Cortex of kidney (tissue), 1 donor: ENCODE measurements at places on chromosomes 7 and 10.

DNA sequence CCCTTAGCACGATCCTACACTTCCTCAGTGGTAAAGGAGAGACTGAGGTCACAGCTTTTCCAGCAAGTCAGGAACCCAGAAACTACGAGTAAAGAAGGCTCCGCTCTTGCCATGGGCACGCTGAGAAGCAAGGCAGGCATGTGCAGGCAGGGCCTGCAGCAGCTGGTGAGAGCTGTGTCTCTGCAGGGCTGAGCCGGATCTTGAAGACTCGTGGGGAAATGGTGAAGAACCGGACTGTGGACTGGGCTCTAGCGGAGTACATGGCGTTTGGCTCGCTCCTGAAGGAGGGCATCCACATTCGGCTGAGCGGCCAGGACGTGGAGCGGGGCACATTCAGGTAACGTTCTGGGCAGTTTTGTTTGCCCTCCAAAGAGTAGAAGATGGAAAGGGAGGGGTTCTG, 51.9 kb upstream of the ZMIZ2 start:
- DNase-seq: no peak

- DNase-seq: no peak
Observed at GRCh38 chr10:19531324-19531723, 284.9 kb upstream of the PLXDC2 start.

- no peak for DNase-seq
Observed at GRCh38 chr7:41459623-41460261, 243.1 kb downstream of the INHBA start.

DNA sequence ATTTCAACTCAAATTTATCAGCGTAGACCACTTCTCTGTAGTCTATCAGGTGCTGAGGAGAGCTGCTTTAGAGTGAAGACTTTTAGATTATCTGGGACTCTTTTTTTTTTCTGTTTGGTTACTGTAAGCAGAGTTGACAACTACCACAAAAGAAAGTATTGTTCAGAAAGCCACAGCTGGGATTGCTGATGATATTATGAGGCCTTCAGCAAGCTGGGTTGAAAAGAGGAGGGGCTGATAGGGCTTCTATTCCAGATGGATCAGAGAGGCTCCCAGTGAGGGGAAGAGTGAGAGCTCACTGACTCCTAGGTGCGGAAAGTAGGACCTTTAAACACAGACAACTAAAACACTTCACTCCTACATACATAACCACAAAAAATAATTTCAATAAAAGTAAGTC, 188.5 kb upstream of the FERD3L start:
- DNase-seq: no peak

GRCh38 chr10:60209874-60210570, 179.7 kb downstream of the ANK3 start:
- DNase-seq: no peak

DNA sequence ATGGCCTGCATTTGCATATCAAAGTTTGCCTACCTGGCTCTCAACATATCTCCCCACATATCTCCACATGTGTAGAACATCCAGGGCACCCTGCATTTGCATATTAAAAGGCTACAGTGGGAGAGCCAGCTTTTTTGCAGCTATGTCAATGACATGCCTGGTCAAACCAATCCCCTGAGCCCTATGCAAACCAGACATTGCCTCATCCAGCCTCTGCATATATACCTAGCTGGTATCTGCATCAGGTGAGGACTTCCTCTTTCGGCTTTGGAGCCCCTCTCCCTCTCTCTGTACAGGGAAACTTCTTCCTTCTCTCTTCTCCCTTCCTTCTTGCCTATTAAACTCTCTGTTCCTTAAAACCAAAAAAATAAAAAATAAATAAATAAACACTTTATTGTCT, 142.7 kb upstream of the STEAP4 start:
- no peak for DNase-seq

- no peak for DNase-seq
Observed at GRCh38 chr10:79285315-79286197, 61.7 kb upstream of the PPIF start.

DNA sequence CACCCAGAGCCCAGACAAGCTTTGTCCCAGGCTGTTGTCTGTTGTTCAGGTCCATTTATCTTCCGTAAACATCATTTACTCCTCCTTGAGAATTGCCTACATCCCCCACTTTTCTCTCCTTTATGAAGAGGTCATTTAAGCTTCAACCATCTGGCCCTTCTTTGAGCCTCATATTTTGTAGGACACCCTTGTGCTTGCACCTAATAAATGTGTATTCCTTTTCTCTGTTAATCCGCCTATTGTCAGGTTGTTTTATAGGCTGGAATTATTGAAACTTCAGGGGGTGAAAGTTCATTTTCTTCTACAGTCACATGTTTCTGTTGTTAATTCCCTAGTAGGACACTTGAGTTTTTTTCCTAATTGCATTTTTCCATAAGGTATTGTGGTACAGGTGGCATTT, 19.6 kb upstream of the CTTNBP2 start:
- no peak for DNase-seq

- DNase-seq: no peak
Observed at GRCh38 chr7:12217311-12217710, 6.2 kb downstream of the TMEM106B start.

DNA sequence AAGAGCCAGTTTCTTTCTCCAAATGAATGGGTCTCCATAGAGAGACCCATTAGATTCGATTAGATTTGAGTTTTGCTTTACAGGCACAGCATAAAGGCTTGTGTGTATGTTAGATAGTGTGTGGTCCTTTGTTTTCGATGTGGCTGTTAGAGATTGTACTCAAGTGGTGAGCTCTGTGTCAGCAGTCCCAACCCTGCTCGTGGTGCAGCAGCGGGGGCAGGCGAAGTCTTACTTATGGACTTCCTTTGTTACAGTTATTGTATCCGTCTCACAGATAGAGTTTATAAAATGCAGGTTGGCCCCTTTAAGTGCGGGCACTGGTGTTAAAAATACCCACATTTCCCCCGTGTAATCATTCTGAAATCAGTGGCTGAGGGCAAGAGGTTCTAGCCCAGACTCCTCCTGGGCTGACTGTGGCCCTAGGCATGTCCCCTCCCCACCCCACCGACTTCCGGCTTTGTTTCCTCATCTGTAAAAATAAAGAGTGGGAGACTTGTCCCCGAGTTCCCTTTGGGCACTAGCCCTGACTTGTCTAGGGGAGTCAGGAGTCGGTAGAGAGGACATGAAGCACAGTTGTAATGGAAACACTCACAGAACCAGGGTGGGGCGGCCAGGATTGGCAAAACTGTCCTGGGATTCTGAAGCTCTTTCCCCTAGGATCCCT, 28.6 kb downstream of the MTURN start:
- no peak for DNase-seq

GRCh38 chr7:151448261-151449252, 8.6 kb upstream of the CRYGN start:
- DNase-seq: no peak

GRCh38 chr10:118594392-118595063, 920 bp downstream of the PRLHR start:
- no peak for DNase-seq

DNA sequence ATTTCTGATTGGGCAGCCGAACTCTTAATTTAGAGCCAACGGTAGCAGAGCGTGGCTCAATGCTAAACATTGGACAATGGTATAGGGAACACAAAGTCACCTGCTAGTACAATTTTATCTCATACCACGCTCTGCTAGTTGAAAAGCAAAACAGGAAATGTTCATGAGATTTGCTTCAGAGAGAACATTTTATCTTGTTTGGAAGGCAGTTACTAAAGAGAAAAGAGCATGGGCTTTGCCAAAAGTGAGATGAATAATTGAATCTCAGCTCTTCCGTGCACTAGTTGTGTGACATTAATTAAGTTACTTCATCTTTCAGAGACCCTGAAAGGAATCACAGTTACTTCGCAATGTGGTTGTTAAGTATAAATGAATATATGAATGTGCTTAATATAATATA, 161.5 kb upstream of the FAM13C start:
- no peak for DNase-seq

DNA sequence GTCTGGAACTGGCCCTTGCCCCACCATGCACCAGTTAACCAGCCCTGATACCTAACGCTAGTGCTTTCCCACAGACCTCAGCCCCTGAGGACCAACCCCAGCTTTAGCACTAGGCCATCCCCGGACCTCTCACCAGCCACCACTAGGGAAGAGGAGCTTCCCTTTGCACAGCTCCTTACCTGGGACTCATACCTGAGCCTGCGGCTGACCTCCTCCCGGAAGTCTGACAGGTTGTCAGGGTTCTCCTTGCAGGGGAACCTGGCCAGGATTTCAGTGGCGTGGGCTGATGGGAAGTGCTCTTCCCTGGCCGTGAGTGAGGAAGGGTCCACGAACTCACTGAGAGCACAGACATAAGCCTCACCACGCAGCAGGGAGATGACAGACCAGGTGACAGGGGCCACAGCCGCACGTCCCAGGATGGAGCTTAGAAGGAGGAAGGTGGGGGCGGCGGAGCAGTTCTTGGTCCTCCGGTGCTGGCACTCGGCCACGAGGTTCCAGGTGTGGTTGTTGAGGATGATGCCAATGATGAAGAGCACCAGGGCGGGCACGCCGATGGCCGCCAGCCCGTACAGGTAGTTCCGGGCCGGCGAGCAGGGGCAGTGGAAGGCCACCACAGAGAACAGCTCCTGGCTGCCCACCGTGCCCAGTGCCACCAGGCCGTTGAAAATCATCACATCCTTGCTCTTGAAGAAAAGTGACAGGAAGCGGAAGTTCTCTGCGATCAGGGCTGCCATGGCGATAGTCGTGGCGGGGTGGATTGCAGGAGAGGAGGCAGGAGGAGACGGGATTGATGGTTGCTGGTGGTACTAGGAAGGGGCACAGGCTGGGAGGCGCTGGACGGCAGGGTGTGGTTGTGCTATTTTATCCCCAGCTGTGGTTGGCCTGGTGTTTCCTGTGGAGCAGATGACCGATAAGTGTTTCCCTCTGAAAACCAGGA, 2.7 kb downstream of the CALHM2 start:
- no peak for DNase-seq

DNA sequence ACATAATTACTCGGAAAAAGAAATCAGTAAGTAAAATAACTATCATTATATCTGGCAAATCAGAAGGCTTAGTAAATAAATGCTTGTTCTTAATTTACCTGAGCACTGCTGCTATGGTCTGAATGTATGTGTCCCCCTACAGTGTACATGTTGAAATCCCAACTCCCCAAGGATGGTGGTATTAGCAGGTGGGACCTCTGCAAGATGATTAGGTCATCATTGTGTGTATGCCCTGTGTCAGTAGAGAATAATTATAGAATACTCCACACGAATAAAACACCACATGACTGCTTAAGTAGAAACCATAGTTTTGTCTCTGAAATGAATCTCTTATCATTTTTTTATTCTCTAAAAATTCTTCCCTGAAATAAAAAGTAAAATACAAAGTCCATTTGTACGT, 101.6 kb downstream of the RNF133 start:
- no peak for DNase-seq

DNA sequence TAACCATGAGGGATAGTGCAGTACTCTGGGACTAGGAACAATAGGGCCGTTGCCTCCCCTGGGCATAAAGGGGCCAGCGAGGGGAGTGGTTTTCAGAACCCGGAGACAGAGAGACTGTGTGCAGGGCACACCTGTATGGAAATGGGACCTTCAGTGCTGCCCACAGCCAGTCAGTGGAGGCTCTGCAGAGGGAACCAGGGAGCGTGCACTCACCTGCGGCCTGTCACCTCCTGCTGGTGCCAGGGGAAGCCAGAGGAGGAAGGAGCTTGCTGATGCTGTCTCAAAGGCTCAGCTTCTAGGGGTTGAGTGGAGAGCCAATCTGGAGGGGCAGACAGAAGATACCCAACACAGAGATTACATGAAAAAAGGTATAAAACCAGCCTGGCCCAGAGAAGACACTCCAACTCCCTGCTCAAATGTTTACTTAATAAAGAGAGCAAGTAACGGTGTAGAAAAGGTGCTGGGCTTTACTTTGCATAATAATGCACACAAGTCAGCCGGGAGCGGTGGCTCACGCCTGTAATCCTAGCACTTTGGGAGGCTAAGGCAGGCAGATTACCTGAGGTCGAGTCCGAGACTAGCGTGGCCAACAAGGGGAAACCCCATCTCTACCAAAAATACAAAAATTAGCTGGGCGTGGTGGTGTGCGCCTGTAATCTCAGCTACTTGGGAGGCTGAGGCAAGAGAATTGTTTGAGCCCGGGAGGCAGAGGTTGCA, 35.5 kb upstream of the WAPL start:
- DNase-seq: no peak

DNA sequence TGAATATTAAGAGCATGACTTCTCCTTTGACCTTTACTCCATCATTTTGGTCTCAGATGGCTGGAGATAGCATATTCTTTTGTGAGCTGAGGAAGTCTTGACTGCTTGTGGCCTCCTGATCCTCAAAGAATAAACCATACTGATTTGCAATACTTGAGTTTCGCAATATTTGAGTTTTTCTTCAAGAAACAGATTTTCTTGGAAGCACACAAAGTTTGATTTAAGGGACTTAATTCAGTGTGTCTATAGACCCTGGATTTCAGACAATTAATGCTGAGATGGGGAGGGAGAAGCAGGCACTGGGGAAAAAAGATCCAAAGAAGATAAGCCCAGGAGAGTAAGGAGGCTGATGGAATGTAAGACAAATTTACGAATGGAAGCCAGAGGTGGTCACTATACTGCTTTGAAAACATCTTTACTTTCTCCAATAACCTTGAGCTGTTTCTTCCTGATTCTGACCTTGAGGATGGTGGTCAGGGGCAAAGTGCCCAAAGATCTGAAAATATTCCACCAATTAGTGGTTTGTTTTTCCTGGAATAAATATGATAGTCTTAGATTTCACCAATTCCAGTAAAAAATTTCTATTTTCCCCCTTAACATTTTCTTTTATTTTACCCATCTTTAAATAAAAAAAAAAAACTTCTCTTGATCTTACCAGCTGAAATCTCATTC, 7.5 kb downstream of the EPDR1 start:
- DNase-seq: no peak

DNA sequence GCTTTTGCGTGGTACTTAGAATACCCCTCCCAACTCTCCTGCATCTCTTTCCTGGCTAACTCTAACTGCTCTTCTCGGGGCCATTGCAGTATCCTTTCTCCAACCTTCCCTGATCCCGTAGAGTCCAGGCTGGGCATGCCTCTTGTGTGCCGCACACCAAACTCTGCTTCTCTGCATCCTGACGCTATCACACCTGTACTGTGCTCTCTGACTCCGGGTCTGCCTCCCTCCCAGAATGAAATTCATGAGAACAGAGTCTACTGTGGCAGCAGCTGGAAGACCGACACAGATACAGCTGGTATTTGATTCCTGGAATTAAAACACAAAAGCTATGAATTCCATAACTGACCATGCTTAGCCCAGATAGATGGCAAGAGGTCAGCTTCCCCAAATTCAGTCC, 60.9 kb downstream of the C10orf67 start:
- DNase-seq: no peak

- no peak for DNase-seq
Observed at GRCh38 chr7:66326501-66327215, 121.5 kb downstream of the TPST1 start.

- no peak for DNase-seq
Observed at GRCh38 chr10:43083764-43084163, 6.9 kb downstream of the RET start.

- no peak for DNase-seq
Observed at GRCh38 chr10:16779384-16779915, 37.8 kb downstream of the RSU1 start.

GRCh38 chr10:77285529-77286182, 352.0 kb downstream of the KCNMA1 start:
- no peak for DNase-seq

GRCh38 chr10:75226656-75227055, 9.1 kb downstream of the COMTD1 start:
- DNase-seq: no peak
